ENCODE measurements at places on chromosomes 6 and 20.

DNA sequence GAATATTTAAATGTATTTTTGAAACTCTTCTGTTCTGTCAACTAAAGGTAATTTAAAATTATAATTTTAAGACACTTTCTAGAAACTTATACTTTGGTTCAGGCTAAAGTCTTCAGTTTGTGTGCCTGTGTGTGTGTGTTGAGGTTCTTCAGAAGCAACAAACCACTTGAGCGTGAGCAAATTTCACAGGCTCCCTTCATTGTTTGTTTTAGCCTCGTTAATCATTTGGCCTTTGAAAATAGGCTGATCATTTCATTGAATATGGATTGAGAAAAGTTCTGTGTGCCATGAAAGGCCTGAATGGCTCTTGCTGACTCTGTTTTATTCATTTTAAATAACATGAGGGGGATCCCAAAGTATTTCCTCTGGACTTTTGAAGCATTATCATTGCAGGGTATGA is 420.1 kb downstream of the CDKAL1 start:
- DNase-seq: peak; percentile 31

DNA sequence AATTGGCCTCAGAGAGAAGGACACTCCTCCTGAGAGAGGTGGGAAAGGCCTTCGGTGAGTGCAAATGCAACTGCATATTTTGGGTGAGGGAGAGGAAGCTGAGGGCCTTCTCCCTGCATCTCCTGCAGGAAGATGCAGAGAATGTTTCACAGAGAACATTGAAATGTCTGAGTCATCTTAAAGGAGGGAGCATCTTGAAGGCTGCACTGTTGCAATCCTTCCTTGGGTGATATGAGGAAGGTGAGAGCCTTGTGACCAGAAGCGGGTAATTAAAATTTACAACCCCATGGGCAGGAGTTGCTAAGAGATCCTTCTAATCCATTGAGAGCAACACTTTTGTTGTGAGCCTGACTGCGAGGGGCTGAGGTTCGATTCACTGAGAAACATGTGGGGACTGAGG is 375.7 kb upstream of the MARCKS start:
- DNase-seq: no peak

DNA sequence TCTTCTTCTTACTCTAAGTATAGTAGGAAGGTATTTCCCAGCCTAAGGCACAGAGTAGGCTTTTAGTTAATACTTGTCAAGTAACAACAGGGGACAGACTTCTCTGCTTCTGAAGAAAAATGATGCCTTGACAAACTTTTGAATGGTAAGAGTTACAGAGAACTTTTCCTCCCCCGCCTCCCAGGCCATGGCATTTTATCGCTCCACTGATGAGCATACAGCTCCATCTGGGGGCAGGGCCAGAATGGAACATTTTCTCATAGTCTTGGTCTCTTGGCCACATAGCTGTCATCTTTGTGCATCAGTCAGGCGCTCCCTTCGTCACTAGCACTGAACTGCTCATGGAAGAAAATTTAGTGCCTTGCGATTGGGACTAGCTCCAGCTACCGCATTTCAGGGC is 1066.8 kb upstream of the CITED2 start:
- peak; percentile 34 for DNase-seq

DNA sequence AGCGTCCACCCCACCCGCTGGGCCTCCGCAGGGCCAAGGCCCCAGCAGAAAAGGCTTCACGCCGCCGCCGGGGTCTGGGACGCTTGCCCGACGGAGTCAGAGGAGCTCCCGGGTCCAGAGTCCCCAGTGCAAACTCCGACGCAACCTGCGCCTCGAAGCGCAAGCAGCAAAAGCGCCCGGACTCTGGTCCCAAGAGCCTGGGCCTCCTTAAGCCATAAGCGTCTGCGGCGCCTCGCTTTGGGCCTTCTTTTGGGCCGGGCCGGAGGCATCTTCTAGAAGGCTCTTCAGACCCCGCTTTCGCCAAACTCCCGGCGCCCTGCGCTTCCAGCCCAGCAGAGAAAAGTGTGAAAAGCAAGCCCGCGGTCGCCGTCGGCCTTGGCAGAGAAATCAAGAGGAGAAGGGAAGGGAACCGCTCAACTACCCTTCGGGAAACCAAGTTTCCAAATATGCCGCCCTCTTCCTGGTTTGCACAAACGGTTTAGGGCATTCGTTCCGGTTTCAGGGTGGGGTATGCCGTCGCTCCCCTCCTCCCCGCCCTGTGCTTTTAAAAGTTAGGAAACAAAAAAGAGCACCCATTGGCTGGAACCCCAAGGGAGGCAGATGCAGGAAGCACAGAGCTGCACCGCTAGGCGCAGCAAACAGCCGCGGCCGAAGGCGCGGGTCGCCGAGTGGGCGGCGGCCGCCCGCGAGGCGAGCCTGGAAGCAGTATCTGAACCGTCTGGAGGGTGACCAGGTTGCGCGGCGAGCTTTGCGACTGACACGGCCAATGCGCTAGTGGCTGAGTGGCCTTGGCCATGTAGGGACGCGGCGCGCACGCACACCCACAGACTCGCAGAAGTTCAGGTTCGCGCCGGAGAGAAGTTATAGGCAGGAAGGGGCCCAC is 1.2 kb downstream of the TBX18 start:
- DNase-seq: no peak

DNA sequence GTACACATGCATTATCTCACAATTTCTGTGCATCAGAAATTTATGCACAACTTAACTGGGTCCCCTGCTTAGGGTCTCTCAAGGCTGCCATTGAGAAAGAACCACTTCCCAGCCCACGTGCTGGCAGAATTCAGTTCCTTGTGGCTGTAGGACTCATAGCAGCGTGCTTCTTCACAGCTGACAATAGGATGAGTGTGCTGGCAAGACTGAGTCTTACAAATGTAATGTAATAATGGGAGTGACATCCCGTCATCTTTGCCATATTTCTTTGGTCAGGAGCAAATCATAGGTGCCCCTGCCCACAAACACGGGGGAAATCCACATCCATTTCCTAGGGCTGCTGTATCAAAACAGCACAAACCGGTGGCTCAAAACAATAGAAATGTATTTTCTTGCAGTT is 77.4 kb downstream of the FIG4 start:
- DNase-seq: no peak

DNA sequence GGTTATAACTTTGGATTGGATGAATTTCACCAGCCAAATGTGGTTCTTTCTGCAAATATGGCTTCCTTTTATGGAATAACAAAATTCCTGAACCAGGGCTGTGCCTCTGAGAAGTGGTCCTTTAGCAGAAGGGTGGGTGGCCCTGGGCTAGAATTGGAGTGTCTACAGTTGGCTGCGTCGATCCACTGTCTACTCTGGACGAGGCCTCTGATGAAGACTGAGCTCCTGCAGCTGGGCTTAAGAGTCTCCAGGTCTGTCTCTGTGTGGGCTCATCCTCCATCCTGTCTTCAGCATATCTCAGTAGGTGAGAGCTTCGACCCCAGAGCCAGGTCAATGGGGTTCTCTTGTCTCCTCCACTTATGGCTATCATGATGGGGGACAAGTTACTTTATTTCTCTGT is 166.3 kb upstream of the PMEPA1 start:
- DNase-seq: no peak

GRCh38 chr20:45509091-45509490 is 6.3 kb downstream of the SPINT3 start:
- DNase-seq: no peak

DNA sequence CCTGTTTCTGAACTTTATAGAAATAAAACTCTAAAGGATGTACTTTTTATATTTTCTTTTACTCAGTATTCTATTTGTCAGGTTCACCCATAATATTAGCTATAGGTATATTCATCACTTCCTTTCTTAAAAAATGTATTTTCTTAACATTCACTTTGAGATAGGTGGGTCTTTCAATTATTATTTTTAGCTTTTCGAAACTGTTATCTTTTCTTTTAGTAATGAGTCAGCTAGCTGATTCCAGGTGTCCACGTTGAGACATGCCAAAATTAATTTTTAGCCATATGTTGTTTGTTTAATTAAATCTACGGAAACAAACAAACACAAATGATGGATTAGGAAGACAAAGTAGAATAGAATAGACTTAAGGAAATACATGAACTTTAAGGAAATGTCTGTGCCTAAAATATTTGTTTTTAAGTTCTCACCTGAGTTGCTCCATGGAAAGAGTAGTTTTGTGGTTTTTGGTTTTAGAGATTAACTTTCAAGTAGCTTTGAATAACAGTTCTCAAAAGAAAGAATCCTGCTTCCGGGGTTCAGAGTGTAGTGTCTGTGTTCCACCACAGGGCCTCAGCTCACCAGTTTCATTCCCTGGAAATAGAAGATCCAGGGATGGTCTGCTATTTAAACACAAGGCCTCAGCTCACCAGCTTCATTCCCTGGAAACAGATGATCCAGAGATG is 435.0 kb downstream of the HAO1 start:
- no peak for DNase-seq

DNA sequence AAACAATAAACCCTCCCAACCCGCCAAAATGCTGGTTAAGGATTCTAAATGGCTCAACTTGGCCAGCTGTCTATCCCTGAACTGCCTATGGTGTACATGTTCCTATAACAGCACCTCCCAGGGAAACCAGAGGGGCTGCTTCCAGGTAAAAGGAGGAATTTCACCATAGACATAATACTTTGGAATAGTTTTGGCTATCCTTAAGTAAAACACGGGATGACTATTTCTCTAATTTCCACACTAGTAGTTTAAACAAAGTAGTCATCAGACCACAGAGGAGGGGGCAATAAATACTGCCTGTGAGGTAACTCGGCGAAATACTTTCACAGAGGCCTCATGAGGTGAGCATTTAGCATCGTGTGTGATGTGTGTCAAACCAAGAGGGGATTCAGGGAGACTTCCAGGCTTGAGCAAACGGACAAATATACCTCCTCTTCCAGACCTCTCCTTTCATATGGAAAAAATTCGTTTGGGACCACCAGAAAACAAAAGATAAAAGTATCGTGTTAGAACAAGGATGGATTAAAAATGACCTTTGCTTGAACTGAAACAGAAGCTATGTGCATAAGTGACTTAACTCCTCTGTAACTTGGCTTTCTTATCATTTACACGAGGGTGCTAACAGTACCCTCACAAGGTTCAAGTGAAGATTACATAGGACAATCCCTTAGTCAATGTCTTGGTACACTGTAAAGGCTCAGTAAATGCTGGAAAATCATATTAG is 1.0 kb upstream of the XRN2 start:
- DNase-seq: no peak

DNA sequence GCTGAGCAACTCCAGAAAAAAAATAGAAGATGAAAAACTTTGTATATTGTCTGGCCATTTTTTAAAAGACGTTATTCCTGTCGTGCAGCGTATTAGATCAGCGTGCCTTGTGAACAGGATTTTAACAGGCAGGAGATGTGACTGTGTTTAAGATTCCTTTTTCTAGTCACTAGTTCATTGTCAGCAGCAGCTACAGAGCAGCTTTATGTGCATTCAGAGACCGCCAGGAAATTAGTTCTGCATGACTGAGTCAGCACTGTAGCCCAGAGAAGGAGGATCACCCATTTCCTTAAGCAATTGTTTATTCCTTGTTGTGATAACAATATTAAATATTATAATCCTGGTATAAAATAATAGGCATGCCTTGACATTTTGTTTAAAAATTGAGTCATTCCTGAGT is 75.4 kb upstream of the ADGRB3 start:
- DNase-seq: peak; percentile 91

GRCh38 chr20:18388860-18389259 is 78.0 kb downstream of the DZANK1 start:
- DNase-seq: no peak

DNA sequence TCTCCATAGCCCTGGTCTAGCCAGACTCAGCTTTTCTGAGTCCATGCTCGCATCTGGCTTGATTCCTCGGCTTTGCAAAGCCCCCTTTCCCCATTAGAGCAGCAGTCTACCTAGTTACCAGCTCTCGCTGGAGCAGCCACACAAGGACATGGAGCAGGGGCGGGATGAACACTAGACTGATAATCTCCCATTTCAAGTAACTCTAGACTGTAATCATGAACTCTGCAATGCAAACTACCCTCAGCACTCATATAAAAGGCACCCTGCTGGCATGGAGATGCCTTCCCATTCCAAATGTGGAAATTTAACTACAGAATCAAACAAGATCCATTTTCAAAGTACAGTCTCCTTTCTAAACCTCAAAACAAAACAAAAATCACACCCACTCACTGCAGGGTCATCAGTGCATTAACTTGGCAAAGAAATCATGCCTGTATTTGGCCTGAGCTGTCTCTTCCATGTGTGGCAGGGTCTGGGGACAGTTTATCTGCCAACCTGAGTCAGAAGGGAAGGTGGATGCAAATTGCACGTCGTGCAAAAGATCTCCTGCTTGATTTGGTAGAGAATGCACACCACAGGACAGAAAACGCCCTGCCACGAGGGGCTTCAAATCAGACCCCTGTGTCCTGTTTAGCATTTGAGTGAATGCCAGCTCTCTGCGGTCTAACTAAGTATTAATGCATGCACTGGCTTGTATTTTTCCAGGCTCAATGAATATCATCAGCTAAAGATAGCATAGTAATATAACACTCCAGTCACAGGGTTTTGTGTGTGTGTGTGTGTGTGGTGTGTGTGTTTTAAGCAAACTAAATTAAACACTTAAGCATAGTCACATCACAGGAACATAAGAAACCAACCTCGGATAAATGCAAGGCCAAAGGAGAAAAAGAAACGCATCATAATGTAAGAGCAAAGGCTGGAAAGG is 85.3 kb downstream of the MYLK4 start:
- DNase-seq: peak; percentile 14

DNA sequence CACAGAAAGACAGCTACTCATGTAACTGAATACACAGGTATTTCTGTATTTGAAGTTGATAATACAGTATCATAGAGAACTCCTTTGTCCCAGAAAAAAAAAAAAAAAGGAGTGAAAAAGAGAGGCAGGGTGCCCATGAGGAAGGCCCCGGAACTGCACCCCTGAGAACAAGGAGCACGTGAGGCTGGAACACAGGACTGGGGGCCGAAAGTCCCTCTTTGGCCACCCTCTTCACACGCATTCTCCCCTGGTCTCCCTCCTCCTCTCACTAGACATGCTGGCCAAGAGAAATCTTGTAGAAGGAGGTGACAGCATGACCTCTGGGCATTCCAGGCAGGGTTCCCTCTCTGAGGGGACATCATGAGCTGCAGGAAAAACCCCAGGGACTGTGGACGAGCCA is 62.7 kb upstream of the TRAF3IP2 start:
- DNase-seq: no peak

DNA sequence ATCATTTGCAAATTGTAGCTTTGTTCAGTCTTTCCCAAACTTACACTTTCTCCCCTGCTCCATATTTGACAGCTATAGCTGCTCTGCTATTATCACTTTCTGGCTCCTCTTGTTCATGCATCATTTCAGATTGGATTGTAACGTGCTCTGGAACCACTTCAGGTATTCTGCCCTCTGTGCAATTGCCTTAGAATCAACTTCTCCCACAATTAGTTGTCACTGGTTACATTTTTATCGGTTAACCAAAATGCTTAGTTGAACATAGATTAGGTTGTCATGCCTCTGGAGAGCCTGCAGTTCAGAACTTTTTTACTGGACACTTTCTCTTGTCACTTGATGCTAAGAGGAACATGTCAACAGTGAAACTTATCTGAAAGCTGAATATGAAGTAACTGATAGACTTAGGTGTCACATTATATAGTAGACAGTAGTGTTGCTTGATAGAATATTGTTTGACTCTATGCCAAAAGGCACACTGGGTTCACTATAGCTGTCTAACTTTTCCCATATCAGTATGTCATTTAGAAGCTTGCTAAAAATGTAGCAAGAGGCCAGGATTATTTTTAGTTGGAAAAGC is 127.7 kb upstream of the PTPRK start:
- no peak for DNase-seq
